AG09319 (cell line): ENCODE measurements at places on chromosomes 6 and 20.

GRCh38 chr6:101994521-101994920 is 601.0 kb downstream of the GRIK2 start:
- DNase-seq = no peak

DNA sequence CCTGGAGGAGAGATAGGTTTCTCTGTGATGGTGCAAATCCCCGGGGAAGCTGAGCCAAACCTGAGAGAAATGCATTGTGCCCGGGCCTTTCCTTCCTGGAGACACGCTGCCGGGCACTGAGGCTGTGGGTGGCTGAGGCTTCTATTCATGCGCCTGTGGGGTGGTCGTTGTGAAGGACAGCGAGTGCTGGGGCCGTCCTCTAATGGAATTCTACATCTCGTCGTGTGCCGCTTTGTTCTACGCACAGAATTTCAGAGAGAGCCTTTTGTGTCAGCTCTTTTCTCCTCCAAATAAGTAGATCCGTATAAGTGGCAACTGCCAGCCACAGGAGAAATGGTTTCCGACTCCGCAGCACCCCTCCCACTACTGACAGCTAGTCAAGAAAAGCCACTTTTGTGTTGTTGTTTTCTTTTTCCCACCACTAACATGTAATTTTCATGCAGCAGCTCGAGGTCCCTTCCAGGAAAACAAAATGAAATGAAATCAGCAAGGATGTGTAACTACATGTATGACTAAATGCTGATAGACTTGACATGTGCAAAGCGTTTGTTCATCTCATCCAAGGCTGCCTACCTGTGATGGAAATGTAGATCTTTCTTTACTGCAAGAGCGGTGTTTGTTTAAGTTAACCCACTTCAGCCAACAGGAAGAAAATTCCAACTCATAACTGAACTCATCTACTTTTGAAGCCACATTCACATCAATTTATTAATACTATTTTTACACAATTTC is 26.4 kb upstream of the PXDC1 start:
- no peak for DNase-seq

GRCh38 chr6:111872401-111873177 is 663 bp downstream of the FYN start:
- no peak for DNase-seq

GRCh38 chr20:39563349-39563748 is 601.2 kb downstream of the DHX35 start:
- DNase-seq = no peak

- DNase-seq = no peak
These were observed 221.0 kb upstream of the SULF2 start for GRCh38 chr20:48006036-48006833.

DNA sequence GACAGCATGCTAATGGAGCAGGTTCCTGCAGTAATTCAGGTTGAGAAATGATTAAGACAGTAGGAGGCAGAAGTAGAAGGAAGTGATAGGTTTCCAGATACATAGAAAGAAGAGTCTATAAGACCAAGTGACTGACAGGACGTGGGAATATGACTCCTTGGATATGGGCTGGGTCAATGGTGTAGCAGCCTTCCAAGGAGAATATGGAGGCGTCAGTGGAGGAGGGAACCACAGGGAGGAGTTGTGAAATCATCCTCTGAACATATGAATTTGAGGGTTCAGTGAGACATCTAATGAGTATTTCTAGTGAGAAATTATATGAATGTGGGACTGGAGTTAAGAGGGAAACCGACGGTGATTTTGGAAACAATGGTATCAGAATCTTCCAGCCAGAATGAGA is 43.3 kb downstream of the NUDT3 start:
- no peak for DNase-seq

GRCh38 chr20:63016514-63017075 is 9.8 kb upstream of the BHLHE23 start:
- DNase-seq = no peak

DNA sequence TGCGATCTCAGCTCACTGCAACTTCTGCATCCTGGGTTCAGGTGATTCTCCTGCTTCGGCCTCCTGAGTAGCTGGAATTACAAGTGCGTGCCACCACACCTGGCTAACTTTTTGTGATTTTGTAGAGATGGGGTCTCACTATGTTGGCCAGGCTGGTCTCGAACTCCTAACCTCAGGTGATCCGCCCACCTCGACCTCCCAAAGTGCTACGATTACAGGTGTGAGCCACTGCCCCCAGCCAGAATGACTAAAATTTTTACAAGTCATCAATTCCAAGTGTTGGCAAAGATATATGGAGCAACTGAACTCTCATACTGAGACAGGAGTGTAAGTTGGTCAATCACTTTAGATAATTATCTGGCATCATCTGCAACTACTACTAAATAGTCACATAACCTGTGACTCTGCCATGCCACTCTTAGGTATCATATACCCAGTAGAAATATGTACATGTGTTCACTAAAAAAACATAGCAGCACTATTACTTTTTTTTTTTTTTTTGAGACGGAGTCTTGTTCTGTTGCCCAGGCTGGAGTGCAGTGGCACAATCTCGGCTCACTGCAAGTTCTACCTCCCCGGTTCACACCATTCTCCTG is 3.0 kb downstream of the EIF6 start:
- DNase-seq = no peak

DNA sequence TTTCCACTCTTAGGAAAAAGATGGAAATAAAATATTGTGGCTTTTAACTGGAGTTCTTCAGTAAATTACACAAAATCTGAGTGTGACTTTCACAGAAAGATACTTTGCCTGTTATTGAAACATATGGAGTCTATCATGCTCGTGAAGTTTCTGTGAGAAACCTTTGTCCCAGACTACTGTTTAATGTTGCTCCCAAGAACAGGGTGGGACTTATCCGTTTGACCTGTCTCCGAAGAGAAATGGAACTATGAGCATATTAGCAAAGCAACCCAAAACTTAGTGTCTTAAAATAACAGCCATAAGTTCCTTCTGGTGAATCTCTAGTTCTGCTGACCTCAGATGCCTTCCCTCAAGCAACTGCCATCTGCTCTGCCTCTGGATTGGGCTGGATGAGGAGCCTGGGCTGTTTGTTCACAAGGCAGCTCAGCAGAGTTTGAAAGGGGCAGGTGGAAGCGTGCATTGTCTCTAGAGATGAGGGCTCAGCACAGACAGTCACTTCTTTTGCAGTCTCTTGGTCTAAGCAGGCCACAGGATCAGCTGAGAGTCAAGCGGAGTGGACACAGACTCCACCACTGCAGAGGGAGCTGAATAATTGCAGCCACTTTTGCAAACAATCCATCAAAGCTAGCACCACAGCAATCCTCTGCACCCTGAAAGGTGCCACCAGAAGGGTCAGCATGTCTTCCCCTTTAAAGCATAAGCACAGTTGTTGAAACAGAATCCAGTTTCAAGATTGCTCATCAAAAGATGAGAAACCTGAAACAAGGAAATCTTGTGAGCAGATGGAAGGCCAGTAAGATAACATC is 52.8 kb downstream of the MYB start:
- no peak for DNase-seq

- DNase-seq = no peak
These were observed 5.1 kb downstream of the BLOC1S5 start for GRCh38 chr6:8059129-8059528.
